RCC 7860 (cell line): ENCODE measurements at places on chromosomes 1 and 21.

- no peak for DNase-seq
Measured at GRCh38 chr21:37436174-37436573, 69.6 kb downstream of the DYRK1A start.

- DNase-seq = no peak
Measured at GRCh38 chr1:38609166-38610025, 250.2 kb downstream of the RRAGC start.

DNA sequence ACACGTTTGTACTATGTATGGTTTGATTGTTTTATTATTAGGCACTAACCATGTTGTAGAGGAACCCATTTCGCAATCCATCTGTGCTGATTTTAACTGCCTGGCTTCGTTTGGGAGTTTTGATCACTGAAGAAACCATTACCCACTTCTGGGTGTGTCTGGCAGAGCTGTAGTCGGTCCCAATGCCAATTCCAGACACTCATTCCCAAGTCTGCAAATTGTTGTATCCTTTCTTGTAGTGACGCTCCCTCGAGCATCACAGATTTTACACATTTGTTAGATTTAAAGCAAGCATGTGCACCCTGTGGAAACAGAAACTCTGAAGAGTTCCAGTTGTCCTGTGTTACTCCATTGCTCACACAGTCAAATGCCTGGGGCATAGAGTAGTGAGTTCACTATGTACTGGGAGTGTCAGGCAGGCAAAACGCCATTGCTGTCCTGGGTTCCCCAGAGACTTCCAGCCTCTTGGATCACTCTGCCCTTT lies 31.0 kb upstream of the EFCAB14 start:
- no peak for DNase-seq

- peak; percentile 19 for DNase-seq
Measured at GRCh38 chr1:215114154-215114933, 31.8 kb downstream of the KCNK2 start.

DNA sequence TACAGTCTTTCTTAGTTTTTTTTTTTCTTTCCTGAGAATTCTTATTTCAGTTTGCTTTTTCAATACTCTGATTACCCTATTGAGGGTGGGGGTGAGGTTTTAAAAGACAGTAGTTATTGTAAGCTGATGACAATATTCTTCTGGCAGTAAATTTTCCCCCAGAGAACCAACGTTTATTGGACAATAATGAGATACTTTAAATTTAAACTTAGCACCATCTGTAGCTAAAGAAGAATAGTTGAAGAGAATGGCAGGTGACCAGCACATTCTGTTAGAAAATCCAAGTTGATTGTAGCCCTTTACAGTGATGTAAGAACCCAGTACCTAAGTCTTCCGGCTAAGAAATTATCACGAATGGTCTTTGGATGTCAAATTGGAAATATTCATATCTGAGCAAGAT lies 364.6 kb upstream of the LYPLAL1 start:
- DNase-seq = no peak

DNA sequence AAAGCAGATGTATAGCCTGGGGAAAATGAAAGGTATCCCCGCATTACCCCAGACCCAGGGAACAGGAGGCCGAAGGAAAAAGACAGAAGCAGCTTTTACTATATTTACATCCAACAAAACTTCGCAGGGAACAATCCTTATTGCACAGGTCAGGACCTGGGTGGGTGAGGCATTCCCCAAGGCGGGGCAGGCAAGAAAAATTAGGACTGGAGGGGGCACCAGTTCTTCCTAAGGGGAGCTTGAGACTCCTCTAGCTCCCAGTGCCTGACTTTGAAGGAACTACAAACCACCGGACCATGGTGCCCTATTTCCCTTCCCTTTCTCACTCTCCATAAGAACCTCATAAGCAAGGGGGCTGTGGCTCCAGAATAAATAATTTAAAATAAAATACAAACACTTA lies 6.7 kb upstream of the GATAD2B start:
- DNase-seq = no peak

- DNase-seq = no peak
Measured at GRCh38 chr21:42581993-42582786, 68.5 kb downstream of the SLC37A1 start.

DNA sequence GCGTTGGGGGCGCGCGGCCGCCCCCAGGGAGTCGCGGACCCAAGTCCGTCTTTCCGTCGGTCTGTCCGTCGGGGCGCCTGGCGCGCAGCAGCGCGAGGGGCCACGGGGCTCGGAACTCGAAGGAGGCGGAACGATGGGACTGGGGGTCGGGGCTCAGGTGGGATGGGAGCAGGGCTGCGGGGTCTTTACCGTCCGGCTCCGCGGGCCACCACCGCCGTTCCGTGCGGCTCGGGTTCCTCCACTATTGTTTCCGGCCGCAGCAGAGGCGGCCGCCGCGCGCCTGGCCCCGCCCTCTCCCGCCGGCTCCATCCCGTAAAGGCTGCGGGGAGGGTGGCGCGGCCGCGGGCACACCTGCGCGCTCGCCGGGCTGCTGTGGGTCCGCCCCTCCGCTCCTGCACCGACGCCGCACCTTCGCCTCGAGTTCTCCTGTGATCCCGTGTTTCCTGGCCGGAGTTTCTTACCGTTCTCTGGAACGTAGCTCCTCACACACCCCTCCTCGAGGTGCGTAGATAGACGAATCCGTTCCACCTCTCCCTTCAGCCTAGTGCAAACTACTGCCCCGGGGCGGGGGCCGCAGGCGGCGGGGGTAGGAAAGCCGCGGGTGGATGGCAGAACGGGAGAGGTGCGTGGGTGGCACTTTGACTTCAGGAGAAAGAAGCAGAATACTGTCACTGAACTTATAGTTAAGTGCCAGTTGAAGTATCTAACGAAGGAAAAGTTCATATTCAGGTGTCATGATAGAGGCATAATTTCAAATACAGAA lies at the start of gene C21orf91:
Gene C21orf91, minus strand, starts transcription at position 243 of the 763 bp plus-strand sequence. CDS start 1,038 bp downstream, outside the sequence.
- peak; percentile 64 for DNase-seq

GRCh38 chr1:34380526-34381124 lies 203.9 kb downstream of the C1orf94 start:
- no peak for DNase-seq

- no peak for DNase-seq
Measured at GRCh38 chr1:6580593-6581409, 1.0 kb downstream of the ZBTB48 start.

DNA sequence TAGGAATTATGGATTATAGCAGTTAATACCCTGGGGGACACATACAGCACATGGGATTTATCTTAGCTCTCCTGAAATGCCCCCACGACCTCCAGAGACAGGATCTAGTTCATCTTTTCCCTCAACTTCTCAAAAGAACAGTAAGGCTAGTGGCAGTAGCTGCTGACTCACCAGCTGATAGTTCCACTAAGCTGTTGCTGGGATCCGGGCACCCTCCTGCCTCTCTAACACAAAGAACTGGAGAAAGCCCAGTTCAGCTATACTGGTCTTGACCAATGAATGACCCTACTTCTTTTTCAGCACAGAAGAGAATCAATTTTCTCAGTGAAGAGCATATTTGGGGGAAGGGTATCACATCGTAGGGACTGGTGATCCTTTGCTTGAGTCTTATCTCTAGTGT lies 84.1 kb downstream of the PGBD5 start:
- no peak for DNase-seq

DNA sequence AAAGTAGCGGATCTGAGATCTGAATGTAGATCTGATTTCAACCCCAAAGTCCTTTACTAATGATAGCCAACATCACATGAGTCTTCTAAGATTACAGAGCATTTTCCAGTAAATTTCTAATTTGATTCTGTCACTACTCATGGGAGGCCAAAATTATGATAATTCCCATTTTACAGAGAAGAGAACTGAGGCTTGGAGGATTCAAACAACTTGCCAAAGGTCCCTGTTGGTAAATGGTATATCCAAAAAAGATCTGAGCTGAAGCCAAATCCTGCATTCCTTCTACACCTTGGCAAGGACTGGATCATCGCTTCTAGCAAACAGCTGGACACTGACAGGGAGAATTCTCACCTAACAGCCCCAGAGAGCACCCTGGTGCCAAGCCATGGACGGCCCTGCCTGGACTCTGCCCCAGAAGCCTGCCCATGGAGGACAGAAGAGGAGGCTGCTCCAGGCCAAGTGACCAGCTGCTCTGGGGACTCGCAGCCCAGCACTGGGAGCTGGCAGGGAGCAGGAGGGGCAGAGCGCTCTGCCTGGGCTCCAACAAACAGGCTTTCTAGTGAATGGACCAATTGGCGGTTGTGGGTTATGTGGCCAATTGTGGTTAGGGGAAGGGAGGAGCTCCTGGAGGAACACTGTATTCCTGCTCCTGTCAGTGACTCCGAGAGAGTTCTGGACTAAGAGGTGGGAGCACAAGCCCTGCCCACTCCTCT lies 6.4 kb upstream of the CSF1 start:
- DNase-seq = no peak

DNA sequence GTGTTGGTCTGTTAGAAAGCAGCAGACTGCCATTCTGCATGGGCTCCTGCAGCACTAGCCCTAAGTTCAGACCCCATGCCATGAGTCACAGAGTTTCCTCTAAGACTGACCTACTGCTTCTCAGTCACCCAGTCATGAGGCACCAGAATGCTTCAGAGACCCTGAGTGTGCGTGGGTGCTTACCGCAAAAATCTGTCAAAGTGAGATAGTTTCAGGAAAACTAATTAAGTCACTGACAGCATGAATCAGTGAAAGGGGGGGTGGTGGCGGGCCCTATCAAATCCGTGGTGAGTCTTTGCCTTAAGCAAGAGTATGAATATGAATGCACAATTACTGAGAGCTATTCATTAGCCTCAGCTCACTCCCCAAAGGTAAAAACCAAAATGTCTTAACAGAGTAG lies 98.1 kb downstream of the KCTD3 start:
- DNase-seq = peak; percentile 78

- no peak for DNase-seq
Measured at GRCh38 chr1:153976819-153977249, 640 bp downstream of the JTB start.
